ENCODE measurements at places on chromosomes 2 and 18.

- no peak for DNase-seq
Observed at GRCh38 chr18:23548719-23549118, 37.6 kb downstream of the NPC1 start.

- no peak for DNase-seq
Observed at GRCh38 chr2:121833358-121833723, 77.9 kb downstream of the TSN start.

DNA sequence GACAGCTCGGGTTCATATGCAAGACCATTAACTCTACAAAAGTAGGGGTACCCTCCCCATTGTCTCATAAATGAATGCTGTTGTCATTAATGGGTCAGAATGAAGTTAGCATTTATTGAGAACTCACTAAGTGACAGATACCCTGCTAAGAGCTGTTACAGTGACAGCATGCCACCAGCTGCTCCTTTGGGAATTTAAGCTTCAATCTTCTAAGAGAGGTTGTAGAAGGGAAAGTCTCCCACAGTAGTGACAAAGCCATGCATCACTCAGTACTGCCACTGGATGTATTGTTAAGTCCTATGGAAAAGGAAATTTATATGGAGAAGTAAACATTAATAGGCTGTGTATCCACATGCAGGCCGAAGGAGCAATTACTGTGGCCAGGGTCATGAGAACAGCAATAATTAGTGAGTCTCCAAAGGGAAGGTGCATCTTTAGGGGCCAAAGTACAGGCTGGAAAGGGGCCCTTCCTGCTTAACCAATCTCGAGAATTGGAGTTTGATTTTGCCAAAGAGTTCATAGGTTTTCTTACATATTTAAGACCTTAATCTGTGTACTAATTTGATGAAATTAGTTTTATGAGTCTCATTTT is 64.5 kb upstream of the FAM124B start:
- no peak for DNase-seq

- peak; percentile 54 for DNase-seq
Observed at GRCh38 chr2:238462782-238463396, 36.2 kb downstream of the ASB1 start.

- no peak for DNase-seq
Observed at GRCh38 chr2:167028503-167028902, 140.2 kb downstream of the XIRP2 start.

DNA sequence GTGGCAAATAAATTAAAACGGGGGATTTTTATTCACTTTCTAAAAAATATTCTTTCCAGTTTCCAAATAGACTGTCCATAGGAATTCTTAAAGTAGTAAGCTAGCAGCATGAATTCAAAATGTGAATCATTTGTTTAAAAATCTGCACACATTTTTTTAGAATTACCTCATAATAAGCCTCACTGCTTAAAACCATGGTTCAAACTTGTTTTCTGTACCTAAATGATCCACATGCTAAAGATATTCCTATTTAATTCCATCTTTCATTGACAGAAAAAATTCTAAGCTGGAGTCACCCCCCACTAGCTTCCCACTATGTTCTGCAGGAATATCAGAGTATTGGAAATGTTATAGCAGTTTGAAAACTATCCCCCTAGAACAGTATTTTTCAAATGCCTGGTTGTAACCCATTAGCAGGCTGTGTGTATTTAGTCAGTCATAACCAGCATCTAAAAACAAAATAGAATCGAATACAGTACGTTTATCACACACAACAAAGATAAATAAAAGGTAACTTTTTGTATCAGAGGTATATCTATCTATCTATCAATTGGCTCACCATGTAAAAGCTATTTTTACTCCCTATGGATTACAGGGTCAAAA is 11.2 kb upstream of the IKZF2 start:
- no peak for DNase-seq

DNA sequence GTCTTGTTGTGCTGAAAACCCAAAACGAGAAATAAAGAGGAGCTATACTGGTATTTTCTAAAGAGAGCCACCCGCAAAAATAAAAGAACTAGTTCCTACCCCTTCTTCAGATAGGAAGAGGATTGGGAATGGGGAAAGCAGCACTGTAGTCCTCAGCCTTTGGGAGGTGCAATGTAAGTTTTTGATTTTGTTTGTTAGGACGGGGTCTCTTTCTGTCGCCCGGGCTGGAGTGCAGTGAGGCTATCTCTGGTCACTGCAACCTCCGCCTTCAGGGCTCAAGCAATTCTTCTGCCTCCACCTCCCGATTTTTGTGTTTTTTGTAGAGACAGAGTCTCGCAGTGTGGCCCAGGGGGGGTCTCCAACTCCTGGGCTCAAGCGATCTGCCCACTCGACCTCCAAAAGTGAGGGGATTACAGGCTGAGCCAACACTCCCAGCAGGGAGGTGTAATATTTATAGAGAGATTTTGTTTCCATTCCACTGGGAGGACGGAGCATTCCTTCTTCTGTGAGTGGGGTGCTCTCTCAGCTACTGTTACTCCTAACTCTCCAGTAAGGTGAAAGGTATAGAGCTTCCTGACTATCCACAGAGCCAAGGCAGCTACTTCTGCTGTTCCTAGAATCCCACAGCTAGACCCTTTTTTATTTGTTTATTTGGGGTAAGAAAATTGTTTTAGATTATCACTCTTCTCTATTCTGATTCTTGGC is 13.1 kb upstream of the GULP1 start:
- no peak for DNase-seq

DNA sequence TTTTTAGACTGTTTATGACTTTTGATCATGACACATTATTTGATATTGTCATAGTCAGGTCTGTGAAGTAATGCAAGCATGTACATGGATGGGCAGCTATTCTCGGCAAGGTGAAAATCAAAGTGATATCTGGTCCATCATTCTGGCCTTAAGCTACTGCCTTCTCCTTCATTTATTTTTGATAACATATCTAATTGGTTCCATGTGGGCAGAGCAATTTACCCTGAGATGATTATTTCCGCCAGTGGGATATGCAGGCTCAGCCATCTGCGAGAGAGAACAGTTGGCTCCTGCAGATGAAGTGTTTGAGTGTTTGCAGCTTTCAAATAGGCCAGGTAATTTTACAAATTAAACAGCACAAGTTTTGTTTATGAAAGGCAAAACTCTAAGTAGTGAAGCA is 116.4 kb downstream of the LYPD6 start:
- no peak for DNase-seq

DNA sequence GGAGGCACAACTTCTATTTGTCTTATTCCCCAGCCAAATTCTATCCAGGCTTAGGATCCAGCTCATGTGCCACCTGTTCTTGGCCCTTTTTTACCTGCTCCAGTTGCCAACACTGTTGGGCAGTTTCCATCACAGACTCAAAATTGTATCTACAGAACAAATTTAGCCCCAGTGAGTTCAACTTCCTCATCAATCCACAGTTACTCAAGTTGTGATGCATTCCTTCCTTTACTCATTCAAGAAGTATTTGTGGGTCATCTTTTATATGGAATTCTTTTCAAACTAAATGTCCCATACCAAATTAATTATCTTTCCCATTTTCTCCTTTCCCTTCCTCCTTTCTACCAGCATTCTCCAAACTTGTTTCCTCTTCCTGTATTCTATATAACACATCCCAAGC is 12.7 kb upstream of the DDX18 start:
- DNase-seq = peak; percentile 7

- no peak for DNase-seq
Observed at GRCh38 chr2:166653185-166653813, 159.2 kb upstream of the SCN7A start.

DNA sequence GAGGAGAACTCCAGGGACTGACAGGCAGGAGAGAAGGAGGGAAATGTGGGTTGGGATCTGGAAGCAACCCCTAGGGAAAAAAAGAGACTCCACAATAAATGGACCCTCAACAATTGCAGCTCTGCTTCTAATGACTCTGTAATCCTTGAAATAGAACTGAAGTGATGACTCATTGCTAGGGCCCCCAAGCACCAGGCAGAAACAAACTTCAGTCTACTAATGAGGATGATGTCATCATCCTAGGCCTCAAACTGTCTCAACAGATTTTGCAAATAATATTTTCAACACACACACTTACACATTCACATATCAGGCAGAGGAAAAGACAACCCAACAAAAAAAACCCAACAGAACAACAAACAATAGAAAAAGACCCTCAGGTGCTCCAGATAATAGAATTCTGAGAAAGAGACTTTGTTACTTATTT is 143.3 kb downstream of the HDAC4 start:
- peak; percentile 80 for DNase-seq

GRCh38 chr2:100381240-100381639 is 36.2 kb downstream of the CHST10 start:
- DNase-seq = peak; percentile 48

DNA sequence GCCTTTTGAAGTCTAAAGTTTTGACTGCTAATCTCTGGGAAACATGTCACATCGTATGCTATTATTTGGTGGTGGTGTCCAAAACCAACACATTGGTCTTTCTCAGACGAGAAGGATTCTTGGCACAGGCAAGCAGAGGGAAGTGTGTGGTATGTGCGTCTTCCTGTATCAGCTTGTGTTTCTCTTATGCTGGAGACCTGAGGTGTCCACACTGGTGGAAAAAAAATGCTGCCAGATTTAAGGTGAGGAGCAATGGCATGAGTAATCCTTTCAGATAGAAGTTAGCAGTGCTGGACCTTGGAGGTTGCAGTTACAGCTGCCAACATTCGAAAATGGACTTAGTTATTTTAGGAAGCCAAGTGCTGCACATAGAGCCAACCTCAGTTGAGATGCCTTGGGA is 11.7 kb upstream of the FHL2 start:
- peak; percentile 67 for DNase-seq

DNA sequence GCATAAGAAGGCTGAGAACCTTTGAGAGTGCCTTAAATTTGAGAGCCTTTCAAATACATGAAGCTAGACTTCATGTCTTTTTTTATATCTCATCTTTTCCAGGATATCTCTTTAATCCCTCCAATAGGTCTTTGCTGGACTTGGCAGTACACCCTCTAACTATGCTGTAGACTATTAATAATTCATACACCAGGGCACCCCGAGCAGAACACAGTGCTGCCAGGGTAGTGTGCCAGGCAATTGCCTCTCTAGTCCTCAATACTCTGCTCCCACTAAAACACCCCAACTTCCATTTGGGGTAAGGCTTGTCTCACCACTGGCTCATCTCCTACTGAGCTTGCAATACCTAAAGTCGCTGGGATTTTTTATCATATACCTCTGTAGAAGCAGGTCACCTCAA is 80.8 kb downstream of the VIT start:
- DNase-seq = no peak

DNA sequence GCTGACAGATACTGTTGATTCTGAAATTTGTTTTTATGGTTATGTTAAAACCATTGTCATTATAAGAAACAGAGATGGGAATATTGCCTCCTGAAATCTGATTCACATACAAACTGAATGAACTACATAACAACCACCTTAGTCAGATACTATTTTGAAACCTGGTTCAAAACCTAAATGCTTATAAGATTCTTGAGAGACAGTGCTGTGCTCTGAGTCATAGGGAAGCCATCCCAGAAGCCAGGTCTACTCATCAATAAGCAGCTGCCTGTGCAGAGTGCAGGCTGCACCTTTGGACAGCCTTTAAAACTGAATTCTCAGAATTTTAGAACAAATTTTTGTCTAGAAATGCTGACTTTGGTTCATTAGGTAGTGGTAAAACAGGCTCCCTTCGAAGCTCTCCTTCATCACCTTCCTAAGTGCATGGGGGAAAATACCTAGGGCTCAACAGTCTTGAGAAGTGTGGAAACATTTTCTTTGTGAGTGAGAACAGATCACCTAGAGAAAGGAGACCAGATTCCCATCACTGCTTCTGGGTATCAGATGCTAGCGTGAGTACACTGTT is at the start of gene SERPINB7:
SERPINB7 (plus strand) TSS at position 253 of the 565 bp plus-strand sequence. CDS start 6,955 bp downstream, outside the sequence.
- peak; percentile 55 for DNase-seq

DNA sequence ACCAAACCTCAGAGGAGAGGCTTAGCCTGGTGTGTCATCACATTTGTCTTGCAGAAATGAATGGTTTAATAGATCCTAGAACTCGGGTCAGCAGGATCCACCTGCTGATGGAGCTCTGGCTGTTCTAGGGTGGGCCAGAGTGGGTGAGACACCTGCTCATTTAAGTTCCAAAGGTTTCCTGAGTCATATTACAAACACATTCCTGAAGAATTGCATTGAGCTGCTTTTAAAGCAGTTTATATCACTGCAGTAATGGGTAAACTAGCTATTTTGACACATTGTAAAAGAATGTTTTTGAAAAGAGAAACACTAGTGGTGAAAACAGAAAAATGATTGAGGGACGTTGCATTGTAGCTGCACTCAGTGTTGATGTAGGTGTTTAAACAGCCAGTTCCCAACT is 175.3 kb upstream of the TCF4 start:
- DNase-seq = no peak

DNA sequence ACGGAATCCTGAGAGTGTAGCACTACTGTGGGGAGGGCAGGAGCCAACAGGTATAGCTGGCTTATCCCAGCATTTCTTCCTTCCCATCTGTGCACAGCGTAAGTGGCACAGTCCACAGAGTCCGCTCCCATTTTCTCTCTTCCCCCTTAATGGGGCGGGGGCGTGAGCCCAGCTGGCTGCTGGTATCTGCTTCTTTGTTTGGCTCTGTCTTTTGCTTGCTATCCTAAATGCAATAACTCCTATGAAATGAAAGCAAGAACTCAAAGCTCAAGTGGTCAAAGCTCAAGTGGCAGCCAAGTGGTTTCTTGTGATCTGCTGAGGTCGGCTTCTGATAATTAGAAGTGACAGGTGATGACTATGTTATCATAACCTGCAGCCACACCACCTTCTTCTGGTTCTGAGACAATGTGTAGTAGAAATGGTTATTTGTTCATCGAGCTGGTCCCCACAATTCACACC is 192.7 kb downstream of the PLCL1 start:
- DNase-seq = no peak

GRCh38 chr18:12374401-12374800 is 2.6 kb downstream of the AFG3L2 start:
- DNase-seq = no peak

DNA sequence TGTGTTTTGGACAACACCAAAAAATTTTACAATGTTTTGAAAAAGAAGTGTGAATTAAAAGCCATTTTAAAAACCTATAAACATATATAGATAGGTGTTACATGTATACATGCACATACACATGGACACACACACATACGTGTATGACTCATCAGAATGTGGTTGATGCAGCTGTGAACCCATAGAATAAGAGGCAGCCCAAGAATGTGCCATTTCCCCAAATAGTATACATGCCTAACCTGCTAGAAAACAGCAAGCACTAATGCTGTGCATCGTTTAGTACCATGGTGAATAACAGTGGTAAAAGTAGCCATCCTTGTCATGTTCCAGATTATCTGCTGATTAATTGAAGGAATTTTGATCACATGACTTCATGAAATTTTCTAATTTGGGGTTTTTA is 149.0 kb downstream of the DSEL start:
- DNase-seq = no peak

DNA sequence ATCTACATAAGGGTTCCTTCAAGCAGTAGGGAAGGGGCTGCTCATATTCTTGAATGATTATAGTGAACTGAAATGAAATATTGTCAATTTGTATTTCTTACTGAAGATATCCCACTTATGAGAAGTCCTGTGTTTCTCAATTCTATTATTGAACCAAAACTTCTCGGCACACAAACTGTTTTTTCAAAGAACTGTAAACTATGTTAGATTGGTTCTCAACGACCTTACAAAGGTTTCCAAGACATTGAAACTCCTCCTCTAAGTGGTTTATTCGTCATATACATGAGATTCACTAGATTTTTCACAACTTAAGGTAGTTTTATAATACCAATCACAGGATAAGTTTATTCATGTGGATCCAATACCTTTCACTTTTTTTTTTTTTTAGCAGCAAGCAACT is 1.4 kb downstream of the CCL20 start:
- no peak for DNase-seq

Data from RWPE1 (cell line).